Pons (tissue), 1 donor: ENCODE measurements at places on chromosomes 5 and 9.

- no peak for DNase-seq
These were observed 111.9 kb downstream of the ROR2 start for GRCh38 chr9:91837981-91838731.

DNA sequence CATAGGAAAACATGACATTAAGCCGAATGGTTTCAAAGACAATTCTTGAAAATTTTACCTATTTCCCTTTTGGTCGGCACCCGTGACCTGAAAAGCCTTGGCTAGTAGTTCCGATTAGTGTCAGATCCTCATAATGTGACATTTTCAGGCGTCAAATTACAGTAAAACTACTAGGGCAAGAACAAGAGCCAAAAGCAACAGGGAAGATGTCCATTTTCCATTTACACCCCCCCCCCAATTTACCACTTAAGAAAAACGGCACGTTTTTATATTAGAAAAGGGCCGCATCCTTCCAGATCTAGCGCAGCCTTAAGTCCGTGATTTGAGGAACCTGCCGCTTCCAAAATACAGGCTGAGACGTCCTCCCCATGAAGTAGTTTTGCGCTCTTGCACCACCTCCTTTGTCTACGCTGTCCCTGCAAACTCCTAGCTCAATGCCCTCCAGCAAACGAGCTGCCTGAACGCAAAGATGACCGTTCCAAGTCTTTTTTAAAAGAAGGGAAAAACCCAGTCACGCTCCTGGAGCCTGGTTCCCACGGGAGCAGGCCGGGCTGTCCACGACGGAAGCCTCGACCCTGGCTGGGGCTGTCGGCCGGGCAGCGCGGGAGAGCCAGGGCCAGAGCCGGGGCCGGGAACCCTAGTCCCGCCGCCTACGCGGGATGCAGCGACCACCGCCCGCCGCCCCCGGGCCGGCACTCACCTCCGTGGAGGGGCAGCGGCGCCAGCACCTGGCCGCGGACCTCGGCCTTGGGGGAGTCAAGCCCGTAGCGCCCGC lies 616 bp downstream of the RNF130 start:
- peak; percentile 72 for DNase-seq

DNA sequence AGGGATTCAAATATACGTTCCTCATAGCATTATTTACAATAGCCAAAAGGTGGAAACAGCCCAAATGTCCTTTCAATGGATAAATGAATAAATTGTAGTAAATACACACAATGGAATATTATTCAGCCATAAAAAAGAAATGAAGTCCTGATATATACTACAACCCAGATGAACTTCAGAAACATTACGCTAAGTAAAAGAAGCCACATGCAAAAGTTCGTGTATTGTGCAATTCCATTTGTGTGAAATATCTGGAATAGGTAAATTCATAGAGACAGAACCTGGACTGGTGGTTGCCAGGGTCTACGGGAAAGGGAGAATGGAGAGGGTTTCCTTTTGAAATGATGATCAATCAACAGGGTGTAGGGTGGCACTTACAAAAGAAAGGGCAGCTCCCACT lies 12.5 kb upstream of the ARSI start:
- no peak for DNase-seq

DNA sequence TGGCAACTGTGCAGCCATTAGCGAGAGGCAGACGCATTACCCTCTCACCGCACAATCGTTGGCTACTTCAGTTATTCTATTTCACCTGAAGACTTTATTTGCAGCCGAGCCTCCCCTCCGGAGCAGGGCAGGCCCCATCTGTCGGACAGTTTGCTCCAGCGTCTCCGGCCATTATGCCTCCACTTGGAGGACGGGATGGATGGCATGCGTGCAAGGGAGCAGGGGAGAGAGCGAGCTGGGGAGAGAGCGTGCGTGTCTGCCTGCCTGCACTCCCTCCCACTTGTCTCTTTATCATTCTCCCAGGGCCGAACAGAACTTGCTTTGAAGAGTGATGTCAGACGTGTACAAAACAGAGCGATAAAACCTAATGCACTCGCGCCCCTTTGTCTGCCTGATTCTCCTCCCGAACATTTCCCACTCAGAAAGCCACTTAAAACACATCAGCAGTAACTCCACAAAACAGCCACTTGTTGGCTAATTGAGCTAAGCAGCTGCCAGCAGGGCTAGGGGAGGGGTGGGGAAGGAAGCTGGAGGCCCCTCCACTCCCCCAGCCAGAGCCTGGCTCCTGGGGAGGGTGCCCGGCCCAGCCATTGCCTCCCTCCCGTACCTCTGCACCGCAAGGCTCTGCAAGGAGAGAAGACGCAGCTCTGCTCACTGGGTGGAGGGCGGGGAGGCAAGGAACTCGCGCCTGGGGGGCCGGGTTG lies 43.4 kb upstream of the FUBP3 start:
- DNase-seq, result peak; percentile 1

- DNase-seq, result no peak
These were observed 461.1 kb upstream of the DAP start for GRCh38 chr5:11222169-11222568.
